ENCODE measurements at places on chromosomes 6 and 20.

DNA sequence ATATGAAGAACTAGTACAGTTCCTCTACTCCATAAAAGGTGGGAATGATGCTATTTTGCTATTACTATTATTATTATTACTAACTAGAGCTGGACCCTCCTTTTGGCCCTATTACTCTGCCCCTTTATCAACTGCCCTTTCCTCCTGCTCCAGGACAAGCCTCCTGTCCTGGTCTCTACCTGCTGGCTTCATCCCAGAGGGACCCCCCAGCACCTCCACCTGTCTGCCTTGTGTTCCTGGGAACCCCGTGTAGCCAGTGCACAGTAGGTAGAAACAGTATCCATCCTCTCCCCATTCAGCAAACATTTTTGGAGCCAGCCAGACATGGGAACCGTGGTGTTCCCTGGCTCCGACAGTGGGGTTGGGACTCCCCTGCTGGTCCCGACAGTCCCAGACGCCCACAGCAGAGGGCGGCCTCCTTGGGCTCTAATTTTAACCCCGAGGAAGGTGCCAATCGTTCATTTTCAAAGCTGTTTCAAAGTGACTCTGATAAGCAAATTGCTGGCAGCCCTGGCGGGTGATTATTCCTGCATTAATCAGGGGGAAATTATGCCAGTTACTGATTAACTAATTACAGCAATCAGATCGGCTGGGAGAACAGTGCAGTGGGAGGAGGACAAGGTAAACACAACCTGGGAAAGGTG, 44.2 kb upstream of the MDGA1 start:
- no peak for DNase-seq

- no peak for DNase-seq
These were observed 297.9 kb upstream of the RIMS1 start for GRCh38 chr6:71588490-71588889.

- DNase-seq: no peak
These were observed 145.6 kb upstream of the CDH4 start for GRCh38 chr20:61106438-61106837.

GRCh38 chr6:158737710-158738615, 81.2 kb downstream of the EZR start:
- no peak for DNase-seq

GRCh38 chr6:35905841-35906498, 14.9 kb downstream of the SRPK1 start:
- DNase-seq: no peak

- no peak for DNase-seq
These were observed 97.1 kb upstream of the PLCB4 start for GRCh38 chr20:8971669-8972316.

DNA sequence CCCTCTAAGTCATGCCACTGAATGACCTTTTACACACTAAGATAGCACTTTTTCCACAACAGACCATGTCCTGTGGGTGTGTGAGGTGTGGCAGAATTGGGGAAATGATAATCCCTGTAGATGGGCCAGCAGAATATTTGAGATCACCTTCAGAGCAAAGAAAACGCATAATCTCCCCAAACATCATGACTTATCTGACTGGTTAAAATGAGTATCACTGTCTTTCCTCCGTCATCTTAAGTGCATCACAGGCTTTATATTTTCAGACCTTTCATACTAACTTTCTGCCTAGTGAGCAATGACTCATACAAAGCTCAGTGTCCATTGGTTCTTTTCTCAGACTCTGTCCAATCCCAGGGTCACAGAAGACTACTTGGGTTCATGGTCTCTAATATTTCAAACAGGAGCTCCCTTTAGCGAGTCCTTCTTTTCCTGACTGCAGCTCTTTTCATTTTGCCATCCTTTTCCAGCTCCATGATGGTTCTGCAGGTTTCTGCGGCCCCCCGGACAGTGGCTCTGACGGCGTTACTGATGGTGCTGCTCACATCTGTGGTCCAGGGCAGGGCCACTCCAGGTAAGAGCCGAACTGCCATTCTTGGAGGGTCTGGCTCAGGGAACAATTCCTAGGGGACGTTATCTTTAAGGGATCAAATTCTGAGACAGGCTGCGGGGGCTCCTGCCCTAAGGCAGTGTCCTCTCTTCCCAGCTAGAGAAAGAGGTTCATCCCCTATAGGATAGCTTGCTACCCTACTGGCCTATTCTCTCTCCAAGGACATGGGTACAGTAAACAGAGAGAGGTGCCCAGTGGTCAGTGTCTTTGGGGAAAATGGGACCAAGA, at the start of gene HLA-DPB1:
Gene HLA-DPB1, plus strand, starts transcription at position 423 of the 838 bp plus-strand sequence. Its CDS starts 52 bp downstream, at position 475.
- peak; percentile 83 for DNase-seq

DNA sequence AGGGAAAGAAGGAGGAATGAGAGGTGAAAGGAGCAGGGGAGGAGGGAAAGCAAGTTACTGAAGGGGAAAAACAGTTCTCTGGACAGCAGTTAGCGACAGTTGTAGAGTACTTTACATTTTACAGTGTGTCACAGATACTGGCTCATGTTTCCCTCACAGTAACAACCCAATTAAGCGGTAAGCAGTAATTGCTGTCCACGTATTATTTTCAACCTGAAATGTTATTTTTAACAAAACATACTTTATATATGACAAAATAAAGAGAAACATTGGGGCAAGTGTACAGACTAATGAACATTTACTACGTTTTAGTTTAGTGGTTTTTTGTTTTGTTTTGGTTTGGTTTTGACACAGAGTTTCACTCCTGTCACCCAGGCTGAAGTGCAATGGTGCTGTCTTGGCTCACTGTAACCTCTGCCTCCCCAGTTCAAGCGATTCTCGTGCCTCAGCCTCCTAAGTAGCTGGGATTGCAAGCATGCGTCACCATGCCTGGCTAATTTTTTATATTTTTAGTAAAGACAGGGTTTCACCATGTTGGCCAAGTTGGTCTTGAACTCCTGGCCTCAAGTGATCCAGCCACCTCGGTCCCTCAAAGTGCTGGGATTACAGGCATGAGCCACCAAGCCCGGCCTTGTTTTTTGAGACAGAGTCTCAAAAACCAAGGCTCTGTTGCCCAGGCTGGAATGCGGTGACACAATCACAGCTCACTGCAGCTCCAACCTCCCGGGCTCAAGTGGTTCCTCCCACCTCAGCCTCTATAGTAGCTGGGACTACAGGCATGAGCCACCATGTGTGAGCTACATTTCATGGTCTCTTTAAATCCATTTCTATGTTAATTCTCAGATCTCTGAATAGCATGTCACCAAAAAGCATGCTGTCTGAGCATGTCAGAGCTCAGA, 22.6 kb upstream of the BTN3A2 start:
- DNase-seq: no peak

DNA sequence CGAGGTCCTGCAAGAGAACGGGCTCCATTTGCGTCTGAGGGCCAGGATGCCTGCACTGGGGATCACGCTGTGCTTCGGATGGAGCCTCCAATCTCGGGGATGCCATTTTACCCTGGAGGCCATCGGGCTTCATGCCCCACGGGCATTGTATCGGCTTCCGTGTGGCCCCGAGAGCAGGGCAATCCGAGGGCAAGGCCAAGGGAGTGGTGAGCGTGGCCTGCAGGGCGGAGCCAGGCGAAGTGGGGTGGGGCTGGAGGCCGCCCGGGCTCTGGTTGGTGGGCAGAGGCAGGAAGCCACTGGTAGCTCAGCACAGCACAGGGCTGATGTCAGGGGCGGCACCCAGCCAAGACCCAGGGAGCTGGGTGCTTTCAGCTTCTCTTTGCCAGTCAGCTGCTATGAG, 57.5 kb upstream of the BHLHE23 start:
- no peak for DNase-seq

DNA sequence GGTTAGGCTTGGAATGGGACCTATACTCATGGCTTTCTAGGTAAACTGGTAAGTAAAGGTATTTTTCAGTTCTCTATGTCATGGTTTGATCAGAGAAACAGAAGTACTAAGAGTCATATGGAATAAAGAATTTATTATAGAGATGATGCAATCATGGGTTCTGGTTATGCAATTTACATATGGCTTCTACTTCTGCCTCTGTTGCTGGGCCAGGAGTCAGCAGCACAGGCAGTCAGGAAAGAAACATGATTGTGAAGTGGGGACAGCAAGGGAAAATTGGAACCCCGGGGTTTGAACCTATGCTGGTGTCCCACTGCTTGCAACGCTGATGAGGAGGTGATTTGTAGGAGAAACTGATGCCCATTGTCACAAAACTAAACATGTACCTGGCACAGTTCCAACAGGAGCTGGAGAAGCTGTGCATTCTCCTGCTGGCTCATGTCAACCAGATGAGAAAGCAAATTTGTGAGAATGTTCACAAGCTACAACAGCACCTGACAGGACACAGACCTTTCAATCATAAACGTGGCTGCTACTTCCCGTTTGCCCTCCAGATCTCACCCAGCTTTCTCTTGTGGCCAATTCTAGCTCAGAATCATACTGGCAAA, 887.1 kb downstream of the TFAP2A start:
- no peak for DNase-seq

- DNase-seq: no peak
These were observed 244.5 kb downstream of the PKHD1 start for GRCh38 chr6:51842804-51843378.

- DNase-seq: no peak
These were observed 11.8 kb downstream of the GSTA4 start for GRCh38 chr6:52983159-52983848.

DNA sequence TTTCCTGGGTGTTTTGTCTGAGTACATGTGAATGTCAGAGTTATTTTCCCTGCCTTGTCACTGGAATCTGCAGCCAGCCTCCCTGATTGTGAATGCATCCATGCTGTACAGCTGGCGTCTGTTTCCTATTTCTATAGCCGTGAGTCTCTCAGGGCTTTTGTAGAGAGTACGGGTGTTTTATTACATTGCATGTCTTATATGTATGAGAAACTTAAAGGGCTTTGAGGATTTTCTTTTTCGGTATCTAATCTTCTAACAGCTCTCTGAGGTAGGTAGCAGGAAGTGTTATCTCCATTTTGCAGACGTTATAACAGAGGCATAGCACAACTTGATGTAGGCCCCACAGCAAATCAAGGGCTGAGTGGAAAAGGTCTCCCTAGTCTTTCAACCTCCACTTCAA, 272.9 kb downstream of the PRL start:
- no peak for DNase-seq

DNA sequence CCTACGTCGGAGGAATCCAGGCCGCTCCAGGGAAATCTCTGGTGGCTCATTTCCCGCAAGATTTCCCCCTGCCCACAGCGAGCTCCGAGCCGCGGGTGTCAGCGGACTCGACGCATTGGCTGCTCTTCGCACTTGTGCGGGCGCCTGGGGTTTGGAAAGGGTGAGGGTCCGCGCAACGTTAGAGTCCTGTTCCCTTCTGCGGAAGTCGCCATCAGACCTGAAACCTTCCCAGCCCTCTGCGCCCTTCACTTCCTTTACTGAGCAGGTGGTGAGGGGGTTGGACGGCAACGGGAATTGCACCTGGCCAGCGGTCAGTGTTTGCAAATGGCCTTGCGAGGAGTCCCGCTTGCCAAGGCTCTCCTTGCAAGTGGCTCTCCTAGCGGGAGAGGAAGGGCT, 8.4 kb downstream of the PAX1 start:
- DNase-seq: no peak

GRCh38 chr6:167152862-167153261, 4.9 kb downstream of the GPR31 start:
- DNase-seq: peak; percentile 20

DNA sequence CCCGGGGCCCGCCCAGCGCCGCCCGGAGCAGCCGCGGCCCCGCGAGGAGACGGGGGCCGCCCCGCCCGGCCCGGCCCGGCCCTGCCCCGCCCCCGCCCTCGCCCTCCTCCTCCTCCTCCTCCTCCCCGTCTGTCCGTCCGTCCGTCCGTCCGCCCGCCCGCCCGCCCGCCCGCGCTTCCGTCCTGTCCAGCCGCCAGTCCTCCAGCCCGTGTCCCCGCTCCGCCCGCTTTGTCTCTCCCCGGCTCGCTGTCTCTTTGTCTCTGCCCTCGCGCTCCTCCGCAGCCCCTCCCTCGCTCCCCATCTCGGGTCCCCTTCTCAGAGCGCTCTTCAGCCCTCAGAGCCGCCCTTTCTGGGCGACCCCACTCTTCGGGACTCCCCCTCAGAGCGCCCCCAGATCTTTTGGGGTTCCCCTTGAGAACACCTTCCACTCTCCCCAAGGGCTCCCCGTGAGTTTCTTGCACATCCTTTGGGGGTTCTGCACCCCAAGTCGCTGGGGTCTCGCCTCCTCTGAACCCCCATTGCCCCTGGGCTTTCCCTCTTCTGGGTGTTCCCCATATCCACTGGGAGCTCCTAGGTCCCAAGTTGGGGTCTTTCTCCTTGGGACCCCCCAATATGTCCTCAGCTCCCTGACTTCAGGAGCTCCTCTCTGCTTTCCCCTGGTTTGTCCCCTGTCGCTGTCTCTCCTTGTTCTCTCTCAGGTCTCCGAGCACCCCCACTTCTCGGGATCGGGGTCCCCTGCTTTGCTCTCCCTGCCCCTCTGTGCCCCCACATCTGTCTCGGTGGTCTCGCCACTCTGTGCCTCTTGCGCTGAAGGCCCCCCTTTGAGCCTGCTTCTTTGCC, 79.5 kb upstream of the MYL9 start:
- no peak for DNase-seq

GRCh38 chr6:27495386-27496135, 22.7 kb upstream of the ZNF184 start:
- DNase-seq: peak; percentile 10

DNA sequence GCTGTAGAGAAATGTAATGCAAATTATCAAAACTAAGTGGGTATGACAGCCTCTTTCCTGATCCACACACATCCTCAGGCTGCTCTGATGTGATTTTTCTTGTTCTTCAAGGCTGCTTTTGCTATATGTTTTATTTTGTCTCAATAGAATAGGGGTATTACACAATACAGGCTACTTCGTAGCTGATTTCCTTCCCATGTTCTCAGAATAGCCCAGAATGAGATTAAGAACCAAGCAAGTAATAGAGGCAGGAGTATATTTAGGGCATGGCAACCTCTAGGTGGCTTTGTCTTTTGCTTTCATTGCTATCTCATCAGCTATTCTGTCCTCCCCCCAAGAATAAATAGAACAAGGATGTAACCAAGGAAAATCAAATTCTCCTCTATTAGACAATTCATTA, 241.8 kb downstream of the ALDH8A1 start:
- no peak for DNase-seq

DNA sequence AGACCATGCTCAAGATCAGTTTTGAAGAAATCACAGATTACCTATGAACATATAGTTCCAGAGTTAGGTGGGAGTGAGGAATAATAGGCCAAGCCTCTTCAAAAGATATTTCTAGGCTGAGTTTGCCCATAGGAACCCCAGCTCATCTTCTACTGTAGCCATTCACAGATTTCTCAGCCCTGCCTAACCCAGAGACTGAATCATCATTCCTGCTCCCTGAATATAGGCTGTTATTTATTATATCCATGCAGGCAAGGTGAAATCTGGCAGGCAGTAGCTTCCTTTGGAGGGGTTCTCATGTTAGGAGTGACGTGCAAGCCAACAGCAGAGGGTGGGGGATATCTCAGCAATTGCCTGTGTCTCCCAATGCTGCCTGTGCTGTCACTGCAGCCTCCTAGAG, 25.6 kb upstream of the ADGRF4 start:
- no peak for DNase-seq

GRCh38 chr6:159107451-159108260, 61.5 kb upstream of the FNDC1 start:
- DNase-seq: peak; percentile 82

- no peak for DNase-seq
These were observed 36.9 kb downstream of the MCM8 start for GRCh38 chr20:5987383-5987782.

- DNase-seq: no peak
These were observed at the start of gene MAPK13 for GRCh38 chr6:36129941-36130666. Gene MAPK13, plus strand, starts transcription at chr6:36130513. Its CDS starts 70 bp downstream, at chr6:36130583.

- DNase-seq: no peak
These were observed 53.6 kb downstream of the ELOVL5 start for GRCh38 chr6:53295176-53295575.

- DNase-seq: no peak
These were observed 1.8 kb downstream of the EYA4 start for GRCh38 chr6:133242637-133243585.

GRCh38 chr6:120378582-120379220, 955.6 kb downstream of the TBC1D32 start:
- no peak for DNase-seq

All from CD4-positive, alpha-beta T cell treated with Interleukin-2 at 100 ng/mL for 4 hours (primary cell).